Activated CD8-positive, alpha-beta T cell treated with anti-CD3 and anti-CD28 coated beads for 36 hours (primary cell): ENCODE measurements at places on chromosomes 5 and 9.

GRCh38 chr5:99272576-99272975 is 343.8 kb upstream of the CHD1 start:
- no peak for DNase-seq

DNA sequence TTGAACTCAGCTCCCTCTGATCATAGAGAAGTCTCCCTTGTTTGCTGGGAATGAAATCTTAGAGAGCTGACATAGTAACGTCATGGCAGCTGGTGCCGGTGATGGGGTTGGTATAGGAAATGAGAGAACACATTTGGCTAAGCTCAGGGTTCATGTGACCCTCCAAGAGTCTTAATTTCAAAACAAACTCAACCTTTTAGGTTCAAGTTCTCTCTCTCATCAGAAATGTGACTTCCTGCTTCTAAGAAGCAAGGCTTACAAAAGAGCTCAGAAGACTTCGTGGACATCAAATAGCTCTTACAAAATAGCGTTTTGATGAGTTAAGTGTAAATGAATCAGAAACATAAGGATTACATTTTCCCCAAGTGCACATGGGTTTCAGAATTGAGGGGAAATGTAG is 97.3 kb downstream of the PAPPA start:
- no peak for DNase-seq

DNA sequence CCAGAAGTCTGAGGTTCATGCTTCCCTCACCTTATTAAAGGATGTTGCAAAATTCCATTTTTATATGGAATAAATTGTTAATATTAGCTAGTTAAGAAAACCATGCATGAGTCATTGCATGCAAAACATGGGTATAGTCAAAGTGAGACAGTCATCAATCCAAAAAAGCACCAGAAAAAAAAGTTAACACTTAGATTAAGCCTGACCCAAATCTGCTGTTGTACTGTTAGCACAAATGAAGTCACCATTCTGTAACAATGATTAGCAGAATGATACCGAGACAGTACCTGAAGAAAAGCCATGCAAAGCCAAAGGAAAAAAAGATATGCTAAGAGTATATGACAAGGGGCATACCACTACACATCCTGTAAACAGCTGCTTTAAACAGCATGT is 49.5 kb downstream of the PKD2L2 start:
- no peak for DNase-seq

DNA sequence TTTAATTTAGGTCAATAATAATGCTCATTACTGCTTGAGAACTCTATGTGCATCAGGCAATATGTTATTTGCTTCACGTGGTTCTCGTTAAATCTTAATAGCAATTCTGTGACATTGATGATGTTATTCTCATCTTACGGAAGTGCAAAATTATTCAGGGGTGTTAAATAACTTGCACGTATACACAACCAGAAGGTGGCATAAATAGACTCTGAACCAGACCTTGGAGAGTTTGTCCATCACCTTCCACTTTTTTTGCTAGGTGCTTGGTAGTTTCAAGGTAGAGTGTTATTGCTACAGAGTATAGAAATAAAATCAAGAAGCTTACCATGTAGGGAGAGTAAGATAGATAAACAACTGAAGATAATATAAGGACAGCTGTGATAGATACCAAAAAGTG is 23.6 kb upstream of the TNFAIP8 start:
- DNase-seq = no peak

DNA sequence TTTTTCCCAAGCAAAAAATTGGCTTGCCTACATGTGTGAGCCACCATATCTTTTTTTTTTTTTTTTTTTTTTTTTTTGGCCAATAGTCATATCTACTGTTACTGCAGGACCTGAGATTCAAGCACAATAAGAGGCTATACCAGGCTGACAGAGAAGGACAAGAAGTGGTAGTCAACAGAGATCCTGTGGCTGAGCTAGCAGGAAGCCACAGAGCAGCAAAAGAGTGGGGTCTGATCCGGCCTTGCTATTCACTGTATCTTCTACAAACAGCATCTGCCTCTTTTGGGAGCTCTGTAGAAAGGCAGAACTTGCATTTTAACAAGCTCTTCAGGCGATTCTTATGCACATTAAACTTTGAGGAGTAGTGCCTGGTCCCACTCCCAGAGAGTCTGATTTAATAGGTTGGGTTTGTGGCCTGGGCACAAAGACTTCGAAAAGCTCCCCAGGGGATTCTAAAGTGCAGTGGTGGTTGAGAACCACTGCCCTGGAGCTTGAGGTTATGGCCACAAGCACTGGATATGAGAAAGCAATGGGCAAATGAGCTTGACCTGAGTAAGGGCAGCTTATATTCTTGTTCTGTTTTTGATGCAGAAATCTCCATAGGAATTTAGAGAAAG is 162.8 kb downstream of the PIK3R1 start:
- DNase-seq = peak; percentile 42

- DNase-seq = no peak
Measured at GRCh38 chr9:37801959-37802711, 1.5 kb downstream of the DCAF10 start.

DNA sequence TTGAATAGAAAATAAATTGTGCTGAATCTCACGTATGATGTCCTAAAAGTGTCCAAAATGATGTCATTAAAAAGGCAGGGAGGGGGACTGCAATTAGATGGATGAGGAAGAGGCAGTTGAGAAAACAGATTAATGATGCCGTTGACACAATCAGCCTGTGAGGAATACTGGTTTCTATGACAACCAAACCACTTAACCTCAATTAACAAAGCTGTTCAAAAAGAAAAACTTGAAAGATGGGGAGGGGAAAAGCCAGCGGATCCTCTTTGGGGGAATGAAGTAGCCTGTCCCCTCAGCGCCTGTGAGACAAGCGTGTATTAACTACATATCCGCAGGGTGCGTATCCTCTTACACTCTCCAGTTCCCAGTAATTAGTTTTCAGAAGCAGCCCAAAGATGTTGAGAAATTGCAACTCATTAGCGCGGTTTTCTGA is 160.7 kb downstream of the TTC39B start:
- no peak for DNase-seq

DNA sequence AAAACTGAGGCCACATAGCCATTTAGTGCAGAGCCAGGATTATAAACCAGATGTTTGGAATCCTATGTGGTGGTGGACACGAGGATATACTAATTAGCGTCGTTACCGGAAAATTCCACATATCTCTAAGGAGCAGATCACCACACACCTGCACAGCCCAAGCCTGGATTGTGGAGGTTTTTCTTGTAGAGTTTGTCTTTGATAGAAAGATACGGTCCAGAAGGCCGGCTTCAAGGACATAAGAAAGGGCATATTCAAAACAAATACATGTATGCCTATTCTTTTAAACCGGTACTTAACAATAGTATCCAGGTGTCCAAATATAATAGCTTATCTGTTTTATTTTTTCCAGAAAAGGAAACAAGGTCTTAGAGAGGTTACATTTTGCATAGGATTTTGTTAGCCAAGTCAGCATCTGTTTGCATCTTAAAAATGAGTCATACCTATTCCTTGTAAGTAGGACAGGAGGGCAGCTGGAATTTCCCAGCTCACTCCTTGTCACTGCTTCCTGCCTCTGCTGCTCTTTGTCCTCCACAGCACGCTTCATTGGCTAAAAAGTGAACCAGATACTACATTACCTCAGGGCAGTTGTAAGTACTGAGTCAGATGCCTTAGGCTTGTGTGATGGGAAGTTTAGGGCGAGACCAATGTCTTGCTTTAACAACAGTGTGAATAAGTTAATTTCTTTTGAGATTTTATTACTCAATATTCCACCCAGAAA is 3.6 kb downstream of the TMC1 start:
- DNase-seq = peak; percentile 60

- no peak for DNase-seq
Measured at GRCh38 chr9:28059192-28059591, 485.9 kb upstream of the C9orf72 start.

GRCh38 chr5:124981901-124982300 is 235.5 kb upstream of the ZNF608 start:
- no peak for DNase-seq

- no peak for DNase-seq
Measured at GRCh38 chr5:171379961-171380360, 7.7 kb upstream of the NPM1 start.

GRCh38 chr5:147432323-147432722 is 77.5 kb downstream of the DPYSL3 start:
- DNase-seq = no peak

DNA sequence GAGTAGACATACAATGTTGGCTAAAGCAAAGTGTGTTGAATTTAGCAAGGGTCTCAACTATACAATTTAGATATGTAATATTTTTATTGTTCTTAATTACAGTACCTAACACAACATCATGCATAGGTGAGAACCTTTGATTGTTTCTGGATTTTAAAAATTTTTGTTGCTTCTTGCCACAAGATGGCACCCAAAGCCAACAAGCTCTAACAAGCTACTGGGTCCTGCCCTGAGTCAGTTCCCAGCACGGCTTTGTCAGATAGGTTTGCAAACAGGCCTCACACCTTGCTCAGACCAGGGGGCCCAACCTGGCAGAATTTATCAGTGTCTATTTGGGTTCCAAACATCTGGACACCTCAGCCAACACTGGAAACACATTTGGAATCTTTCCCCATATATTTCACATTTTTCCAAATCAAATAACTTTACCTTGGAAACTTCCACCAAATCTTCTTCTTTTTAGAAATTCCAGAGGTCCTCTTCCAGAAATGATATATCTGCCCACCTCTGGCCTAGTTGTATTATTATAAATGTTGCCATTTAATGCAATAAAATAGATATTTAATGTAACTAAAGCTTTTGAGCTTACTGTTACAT is 49.5 kb upstream of the EGFLAM start:
- peak; percentile 26 for DNase-seq

DNA sequence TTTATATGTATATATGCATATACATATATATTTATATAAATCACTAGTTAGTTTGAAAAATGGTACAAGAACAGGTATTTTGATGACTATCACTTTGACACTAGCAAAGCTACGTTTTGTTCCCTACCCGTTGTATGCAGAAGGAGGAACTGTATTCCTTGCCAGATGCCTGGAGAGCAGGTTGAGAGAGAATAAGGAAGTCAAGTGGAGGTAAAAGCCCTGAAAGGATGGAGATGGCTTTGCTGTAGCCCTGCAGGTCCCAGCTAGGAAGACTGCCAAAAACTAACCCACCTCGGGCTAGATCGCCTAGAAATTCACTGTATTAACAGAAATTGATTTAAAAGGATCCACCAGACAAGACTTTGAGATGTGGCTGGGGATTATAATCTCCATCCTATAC is 229.3 kb downstream of the RFX3 start:
- DNase-seq = no peak

DNA sequence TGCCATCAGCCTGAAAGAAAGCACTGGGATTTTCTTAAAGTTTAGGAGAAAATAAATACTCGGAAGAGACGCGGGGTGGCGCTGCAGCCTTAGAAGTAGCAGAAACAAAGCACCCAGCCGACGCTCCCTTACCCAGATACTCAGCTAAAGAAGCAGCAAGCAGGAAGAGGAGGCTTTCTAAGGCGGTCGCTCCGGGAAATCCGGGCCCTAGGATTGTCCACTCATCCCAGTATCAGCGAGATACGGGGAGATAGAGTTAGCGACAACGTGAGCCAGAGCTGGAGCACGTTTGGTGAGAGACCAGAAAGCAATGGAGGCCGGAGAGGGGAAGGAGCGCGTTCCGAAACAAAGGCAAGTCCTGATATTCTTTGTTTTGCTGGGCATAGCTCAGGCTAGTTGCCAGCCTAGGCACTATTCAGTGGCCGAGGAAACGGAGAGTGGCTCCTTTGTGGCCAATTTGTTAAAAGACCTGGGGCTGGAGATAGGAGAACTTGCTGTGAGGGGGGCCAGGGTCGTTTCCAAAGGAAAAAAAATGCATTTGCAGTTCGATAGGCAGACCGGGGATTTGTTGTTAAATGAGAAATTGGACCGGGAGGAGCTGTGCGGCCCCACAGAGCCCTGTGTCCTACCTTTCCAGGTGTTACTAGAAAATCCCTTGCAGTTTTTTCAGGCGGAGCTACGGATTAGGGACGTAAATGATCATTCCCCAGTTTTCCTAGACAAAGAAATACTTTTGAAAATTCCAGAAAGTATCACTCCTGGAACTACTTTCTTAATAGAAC is at the start of gene PCDHB2:
Gene PCDHB2, plus strand, starts transcription at position 135 of the 782 bp plus-strand sequence. Its CDS starts 176 bp downstream, at position 311.
- peak; percentile 25 for DNase-seq

DNA sequence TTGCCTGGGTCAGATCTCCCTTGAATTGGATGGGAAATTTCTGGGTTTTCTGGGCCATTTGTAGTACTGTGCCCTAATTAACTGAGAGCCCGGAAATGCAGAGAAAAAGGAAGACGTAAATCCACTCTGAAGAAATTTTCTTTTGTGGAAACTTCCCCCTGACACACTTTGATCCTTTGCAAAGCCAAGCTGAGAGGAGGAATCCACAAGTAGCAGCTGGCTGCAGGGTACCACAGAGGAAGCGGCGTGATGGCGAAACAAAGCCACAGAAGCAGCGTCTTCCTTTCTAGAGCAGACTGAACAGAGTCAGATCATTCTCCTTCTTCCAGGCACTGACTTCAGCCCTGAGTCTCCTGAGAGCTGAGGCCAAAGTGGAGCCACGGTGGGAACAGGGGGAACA is 47.1 kb upstream of the ZNF354A start:
- DNase-seq = no peak

- no peak for DNase-seq
Measured at GRCh38 chr5:172795318-172795977, 24.5 kb upstream of the DUSP1 start.

GRCh38 chr5:138635265-138635664 is 60.1 kb upstream of the HSPA9 start:
- DNase-seq = no peak

DNA sequence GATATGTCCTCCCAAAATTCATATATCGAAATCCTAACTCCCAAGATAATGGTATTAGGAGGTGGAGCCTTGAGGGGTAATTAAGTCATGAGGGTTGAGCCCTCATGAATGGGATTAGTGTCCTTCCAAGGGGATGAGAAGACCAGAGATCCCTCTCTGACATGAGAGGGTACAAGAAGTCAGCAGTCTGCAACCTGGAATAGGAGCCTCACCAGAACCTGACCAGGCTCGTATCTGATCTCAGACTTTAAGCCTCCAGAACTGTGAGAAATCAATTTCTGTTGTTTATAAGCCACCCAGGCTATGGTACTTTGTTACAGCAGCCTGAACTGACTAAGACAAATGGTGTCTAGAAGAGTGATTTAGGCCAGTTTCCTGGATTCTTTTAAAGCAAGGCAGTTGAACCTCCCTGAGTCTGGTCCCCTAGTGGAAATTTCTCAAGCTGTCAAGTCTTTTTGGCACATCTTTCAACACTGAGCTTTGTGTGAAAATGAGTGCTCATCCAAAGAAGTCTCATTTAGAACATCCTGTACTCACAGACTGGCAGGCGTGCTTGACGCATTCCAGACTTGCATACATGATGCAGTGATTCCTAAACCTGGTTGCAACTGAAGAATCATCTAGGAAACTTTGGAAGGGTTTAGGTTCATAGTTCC is 254.8 kb upstream of the PPP1R2B start:
- DNase-seq = no peak

DNA sequence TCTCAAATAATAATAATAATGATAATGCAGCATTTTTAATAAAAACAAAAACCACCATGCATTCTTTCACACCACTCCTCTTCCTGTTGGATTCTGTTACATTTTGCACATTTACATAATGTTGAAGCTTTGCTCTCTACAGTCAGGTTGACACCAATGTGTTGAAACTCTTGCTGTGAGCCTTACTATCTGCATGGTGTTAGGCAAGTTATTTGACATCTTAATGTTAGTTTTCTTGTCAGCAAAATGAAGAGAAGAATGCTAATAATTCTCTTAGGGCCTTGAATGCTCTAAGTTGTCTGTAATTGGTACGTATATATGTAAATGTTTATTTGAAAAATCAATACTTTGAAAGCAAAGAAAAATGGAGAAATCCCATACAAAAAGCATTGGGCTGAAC is 525.5 kb upstream of the PTGER4 start:
- no peak for DNase-seq

- no peak for DNase-seq
Measured at GRCh38 chr9:13841746-13842462, 472.0 kb downstream of the NFIB start.

- peak; percentile 44 for DNase-seq
Measured at GRCh38 chr5:83927140-83927733, 206.6 kb upstream of the HAPLN1 start.
